Non-pigmented ciliary epithelial cell (primary cell): ENCODE measurements at places on chromosomes 3 and 15.

GRCh38 chr15:58864602-58865424 is 68.7 kb downstream of the SLTM start:
- no peak for DNase-seq

- no peak for DNase-seq
These were observed 472.1 kb downstream of the SOX2 start for GRCh38 chr3:182183716-182184430.

GRCh38 chr3:30847592-30847991 is 46.9 kb downstream of the GADL1 start:
- DNase-seq, result no peak

DNA sequence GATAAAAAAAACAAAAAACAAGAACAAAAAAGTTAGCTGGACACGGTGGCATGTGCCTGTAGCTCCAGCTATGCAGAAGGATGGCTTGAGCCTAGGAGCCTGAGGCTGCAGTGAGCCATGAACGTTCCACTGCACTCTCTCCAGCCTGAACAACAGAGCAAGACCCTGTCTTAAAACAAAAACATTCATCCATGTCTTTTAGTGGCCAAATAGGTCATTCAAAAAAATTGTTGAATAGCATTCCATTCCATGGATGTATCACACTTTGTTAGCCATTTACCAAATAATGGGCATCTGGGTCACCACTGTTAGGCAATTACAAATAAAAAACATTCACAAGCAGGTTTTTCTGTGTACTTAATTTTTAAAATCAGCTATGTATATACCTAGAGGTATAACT is 139.7 kb downstream of the STAG1 start:
- no peak for DNase-seq

GRCh38 chr3:52364322-52365035 is 48.4 kb downstream of the DNAH1 start:
- DNase-seq, result no peak
